ENCODE measurements at places on chromosomes 3 and 15. TPM values are rescaled to one million over a fixed set of nuclear protein-coding genes. Genes with fewer than 3 reads are reported as not detected.

DNA sequence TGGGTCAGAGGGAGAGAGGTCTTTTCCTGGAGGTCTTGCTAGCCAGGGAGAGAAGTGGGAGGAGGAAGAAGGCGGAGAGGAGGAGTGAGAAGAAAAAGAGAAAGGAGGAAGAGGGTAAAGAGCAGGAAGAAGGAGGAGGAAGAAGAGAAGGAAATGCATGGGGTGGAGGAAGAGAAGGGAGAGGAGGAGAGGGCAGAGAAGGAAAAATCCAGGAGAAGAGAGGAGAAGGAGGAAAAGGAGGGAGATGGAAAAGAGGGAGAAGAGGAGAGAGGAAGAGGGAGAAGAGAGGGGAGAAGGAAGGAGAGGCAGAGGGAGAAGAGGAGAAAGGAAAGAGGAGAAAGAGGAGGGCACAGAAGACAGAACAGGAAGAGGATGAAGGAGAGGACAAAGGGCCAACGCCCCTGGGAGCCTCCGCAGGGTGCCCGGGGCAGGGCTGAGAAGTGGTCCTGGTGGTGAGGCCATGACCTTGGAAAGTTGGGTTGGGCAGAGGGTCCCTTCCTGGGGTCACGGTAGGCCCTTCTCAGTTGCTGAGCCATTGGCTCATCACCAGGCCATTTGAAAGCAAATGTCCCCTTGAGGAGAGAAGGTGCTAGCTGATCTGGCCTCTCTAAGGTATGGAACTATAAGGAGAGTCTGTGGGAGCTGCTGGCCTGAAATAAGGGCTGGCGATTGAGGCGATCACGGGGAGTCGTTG, 1.2 kb upstream of the SEMA3F start:
- no peak for DNase-seq

DNA sequence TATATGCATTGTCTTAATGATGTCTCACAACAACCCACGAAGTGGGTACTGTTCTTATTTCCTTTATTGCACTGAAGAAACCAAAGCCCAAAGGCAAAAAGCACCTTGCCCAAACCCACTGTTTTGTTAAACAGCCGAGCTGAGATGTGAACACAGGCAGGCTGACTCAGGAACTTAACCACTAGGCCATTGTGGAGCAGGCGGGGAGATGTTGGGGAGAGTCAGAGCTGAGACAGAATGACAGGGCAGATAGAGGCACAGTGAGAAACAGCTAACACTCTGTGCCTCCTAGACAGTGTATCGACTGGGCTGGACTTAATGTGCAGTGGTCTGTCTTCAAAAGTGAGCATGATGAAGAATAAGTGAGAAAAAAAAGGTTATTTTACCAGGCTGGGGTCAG, 56.5 kb downstream of the RPLP1 start:
- no peak for DNase-seq

- DNase-seq, result peak; percentile 79
Measured at GRCh38 chr3:45987368-45988291, 8.0 kb downstream of the FYCO1 start.

- DNase-seq, result no peak
Measured at GRCh38 chr15:92653836-92654539, 1.6 kb downstream of the FAM174B start.

GRCh38 chr15:31234815-31235214, 91.8 kb upstream of the KLF13 start:
- DNase-seq, result no peak

GRCh38 chr3:2870724-2871333, 239.3 kb downstream of the IL5RA start:
- DNase-seq, result no peak

GRCh38 chr3:9468460-9468859, 71.0 kb downstream of the SETD5 start:
- no peak for DNase-seq

DNA sequence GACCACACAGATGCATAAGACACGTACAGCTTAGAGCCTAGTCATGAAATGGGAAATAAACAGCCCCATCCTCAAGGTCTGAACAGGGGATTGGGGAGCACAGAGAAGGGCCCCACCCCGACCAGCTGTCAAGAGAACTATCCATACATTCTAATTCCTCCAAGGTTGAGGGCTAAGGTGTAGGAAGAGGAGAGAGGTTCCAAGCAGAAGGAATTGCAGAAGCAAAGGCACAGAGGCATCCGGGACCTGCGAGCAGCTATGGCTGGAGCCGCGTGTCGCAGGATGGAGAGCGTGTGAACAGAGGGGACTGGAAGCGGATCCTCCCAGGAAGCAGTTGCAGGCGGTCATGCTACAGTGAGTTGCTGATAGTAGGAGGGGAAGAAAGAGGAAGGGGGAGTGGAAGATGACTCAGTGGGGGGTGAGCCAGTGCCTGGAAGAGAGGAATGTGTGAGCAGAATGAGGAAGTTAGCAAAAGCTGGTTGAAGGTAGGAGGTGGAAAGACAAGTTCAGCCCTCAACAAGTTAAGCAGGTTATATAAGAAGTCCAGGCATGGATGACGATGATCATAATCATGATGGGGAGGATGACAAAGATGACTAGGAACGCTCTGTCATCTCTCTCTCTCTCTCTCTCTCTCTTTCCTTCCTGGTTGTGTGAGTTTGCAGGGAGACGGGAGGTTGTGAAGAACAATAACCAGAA, 89.7 kb downstream of the LIPC start:
- peak; percentile 88 for DNase-seq

DNA sequence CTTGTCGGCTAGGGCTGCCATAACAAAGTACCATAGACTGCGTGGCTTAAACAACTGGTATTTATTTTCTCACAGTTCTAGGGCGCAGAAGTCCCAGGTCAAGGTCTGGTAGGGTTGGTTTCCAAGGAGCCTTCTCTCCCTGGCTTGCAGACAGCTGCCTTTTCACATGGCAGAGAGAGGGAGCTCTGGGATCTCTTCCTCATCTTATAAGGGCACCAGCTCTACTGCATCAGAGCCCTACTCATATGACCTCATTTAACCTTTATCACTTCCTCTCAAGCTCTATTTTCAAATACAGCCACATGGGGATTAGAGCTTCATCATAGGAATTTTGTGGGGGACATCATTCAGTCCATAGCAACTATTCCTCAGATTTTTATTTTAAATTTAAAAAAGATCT, 17.6 kb upstream of the PAQR9 start:
- DNase-seq, result no peak

DNA sequence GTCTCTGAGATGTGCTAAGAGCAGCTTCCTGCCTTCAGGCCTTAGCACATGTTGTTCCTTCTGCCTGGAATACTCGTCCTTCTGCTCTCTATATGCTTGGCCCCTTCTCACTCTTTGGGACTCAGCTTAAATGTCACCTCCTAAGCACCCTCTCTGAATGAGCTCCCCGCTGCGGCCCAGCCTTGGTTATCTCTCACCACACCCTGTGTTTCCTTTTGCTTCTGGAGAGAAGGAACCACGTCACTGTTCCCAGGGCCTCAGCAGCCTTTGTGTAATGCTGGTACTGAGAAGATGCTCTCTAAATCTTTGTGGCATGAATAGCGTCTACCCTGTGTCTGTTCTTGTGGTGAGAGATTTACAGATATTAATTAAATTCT, 2.2 kb downstream of the FAH start:
- DNase-seq, result no peak

DNA sequence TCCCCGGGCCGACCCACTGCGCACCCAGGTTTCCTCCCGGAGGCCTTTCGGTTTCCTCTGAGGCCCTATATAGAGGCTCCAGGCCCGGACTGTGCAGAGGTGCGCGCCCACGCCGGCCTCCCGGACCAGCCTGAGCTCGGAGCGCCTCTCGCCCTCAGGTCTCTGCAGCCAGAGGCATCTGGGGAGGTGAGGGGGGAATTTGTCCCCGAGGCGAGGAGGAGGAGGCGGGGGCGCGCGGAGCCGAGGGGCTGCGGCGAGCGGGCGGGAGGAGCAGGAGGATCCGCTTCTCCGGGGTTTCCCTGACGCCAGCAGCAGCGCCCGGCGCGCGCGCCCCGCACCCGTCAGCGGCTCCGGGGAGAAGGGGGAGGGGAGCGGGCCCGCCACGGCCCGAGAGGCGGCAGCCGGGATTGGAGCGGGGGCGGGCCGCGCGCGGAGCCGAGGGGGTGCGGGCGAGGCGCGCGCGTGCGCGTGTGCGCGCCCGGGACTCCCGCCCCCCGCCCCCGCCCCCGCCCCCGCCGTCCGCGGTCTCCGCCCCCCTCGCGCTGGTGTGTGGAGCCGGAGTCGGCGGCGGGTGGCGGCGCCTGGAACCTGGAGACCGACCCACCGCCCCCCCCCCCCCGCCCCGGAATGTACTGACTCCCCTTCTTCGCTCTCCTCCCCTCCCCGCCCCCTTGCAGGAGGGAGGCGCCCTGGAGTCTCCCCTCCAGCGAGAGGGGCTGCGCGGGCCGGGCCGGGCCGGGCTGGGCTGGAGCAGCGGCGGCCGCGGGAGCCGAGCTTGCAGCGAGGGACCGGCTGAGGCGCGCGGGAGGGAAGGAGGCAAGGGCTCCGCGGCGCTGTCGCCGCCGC, at the start of gene NEO1:
TSS of gene NEO1 (plus strand) at position 657 of the 846 bp plus-strand sequence. CDS start 213 bp downstream, outside the sequence.
- peak; percentile 92 for DNase-seq

Gene CACNA2D2
- 0.24 TPM for total RNA-seq
